ENCODE measurements at places on chromosomes 11 and 22.
A peak's percentile ranks its signal among the peaks of the same experiment; 100 is the strongest.

DNA sequence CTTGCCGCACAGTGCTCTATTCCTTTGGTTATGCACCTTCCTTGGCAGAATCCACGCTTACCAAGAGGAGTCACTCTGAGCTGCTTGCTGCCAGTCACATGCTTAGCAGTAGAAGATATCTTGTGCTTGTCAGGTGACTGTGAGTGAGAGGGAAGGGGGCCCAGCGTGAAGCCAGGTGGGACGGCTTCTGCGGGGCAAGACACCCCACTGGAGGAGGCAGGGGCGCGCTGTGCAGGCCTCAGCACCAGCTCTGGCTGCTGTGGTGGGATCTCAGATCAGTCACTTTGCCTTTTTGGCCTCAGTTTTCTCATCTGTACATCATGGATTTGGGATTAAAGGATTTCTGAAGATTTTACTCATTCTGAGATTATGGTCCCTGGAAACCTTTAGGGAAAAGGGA is 63.9 kb upstream of the B3GAT1 start:
- no peak for DNase-seq

- no peak for DNase-seq
Observed at GRCh38 chr11:79156031-79156430, 284.8 kb downstream of the TENM4 start.

- no peak for DNase-seq
Observed at GRCh38 chr22:48235744-48236143, 1473.3 kb downstream of the TBC1D22A start.

GRCh38 chr11:125165111-125165842 is 726 bp downstream of the PKNOX2 start:
- no peak for DNase-seq

DNA sequence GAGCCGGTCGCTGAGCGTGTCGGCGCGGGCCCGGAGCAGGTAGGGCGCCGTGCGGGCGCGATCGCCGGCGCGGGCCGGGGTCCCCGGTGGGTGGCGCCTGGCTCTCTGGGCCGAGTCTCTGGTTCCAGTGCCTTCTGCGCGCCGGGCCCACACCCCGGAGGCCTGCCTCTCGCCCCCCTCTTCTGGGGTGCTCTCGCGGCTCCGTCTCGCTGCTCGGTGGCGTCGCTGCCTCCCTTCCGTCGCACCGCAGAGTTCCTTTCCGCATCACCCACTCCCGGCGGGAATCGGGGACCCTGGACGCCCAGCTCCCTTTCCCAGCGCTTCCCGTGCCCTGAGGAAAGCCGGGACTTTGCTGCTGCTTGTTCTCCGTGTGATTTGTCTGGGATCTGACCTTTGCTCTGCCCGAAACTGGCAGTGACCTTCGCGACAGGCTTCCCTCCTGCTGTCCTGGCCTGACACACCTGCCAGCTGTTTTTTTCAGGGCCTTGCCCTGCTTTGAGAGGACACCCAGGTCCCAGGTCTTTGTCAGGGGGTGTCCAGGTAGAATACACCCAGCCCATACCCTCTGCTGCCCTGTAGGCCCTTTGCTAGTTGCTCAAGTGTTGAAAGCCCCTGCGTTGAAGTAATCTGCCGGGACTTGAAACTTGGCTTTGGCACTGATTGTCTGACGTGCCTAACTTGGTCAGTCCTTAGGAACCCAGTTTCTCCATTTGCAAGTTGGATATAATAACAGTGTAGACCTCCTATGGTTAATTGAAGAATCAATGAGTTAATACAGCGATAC is 711 bp downstream of the FDX1 start:
- DNase-seq = peak; percentile 37
